RKO (cell line): ENCODE measurements at places on chromosomes 6 and 20.
A peak's percentile ranks its signal among the peaks of the same experiment; 100 is the strongest.

DNA sequence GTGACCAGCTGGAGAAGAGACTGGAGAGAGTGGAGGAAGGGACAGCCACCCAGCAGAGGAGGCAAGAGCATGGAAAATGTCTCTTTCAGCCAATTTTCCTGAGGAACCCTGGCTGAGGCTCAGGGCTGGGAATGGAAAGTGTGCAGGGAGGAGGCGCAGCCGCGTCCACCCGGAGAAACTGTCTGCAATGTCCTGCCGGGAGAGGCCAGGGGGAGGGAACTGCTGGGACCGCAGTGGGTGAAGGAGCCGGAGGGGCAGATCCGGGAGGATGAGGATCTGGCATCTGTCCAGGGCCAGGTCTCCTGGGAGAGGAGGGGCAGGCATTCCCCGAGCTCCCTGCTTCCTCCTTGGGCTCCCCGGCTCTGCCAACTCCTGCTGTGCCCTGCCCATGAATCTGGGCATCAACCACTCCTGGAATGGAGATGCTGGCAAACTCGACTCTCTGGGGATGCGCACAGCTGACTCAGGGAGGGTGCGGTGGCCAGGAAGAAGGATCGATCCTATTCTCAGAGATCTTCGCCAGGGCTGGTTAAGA is 17.4 kb upstream of the HM13 start:
- no peak for DNase-seq

GRCh38 chr6:84866715-84867114 is 102.3 kb upstream of the TBX18 start:
- no peak for DNase-seq

- DNase-seq: peak; percentile 14
Observed at GRCh38 chr6:95574811-95575210, 2.5 kb upstream of the MANEA start.

GRCh38 chr6:75283907-75284631 is 523 bp downstream of the TMEM30A start:
- peak; percentile 43 for DNase-seq

- peak; percentile 35 for DNase-seq
Observed at GRCh38 chr6:123467392-123467791, 169.4 kb downstream of the TRDN start.

GRCh38 chr6:36907781-36908180 is 22.0 kb downstream of the C6orf89 start:
- DNase-seq: no peak

- no peak for DNase-seq
Observed at GRCh38 chr20:53917145-53918019, 153.0 kb downstream of the BCAS1 start.

GRCh38 chr20:33465481-33466302 is 22.1 kb upstream of the SNTA1 start:
- no peak for DNase-seq

GRCh38 chr6:144662812-144663365 is 377.8 kb downstream of the UTRN start:
- no peak for DNase-seq
